ENCODE measurements at places on chromosomes 7 and 10.

DNA sequence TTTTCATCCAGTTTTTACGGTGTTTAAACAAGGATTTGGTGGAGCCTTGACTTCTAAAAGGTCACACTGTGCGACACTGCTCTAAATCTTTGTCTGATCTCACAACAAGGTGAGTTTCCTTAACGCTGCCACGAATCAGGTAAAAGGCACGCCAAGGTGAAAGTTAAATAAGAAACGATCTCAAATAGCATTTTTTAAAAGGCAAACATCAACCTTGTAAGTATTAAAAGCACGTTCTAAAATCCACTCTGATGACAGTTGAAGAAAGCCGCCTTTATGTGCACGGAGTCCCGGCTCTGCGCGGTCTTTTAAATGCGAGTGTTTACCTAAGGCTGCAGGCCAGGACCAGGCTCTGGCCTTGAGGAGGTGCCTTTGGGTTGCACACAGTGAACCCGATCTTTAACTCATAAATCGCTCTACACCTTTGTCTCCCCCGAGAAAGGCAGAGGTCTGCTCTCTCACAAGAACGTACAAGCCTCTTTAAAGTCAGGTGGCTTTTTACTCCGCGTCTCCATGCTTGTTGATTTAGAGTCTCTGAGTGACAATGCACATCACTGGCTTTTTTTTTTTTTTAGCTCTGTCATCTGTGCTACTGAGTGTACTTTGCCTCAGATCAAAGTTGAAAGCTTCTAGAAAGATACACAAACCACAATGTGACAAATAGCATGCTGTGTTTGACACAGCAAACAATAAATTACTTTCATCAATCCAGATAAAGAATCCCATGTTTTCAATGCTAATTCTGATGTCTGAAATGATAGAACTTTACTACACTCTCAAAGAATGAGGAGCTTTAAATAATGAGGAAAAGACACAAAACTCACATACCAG is 25.9 kb upstream of the RNF32 start:
- no peak for DNase-seq

GRCh38 chr7:6250364-6250833 is 22.0 kb downstream of the CYTH3 start:
- no peak for DNase-seq

DNA sequence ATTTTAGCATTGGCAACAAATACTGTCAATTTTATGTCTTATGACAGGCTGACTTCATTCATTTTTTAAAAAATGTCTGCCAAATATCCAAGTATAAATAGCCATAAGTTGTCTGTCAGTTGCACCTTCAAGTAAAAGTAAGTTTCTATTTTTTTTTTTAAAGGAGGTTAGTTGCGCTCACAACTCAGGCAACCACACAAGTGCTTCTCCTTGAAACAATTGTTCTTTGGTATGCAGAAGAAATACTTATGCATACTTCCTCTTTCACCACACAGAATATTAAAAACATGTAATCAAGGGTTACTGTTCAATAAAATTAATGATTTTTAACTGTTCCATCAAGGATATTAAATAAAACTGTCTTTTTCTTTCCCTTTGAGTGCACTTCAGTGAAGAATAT is 97.9 kb downstream of the RTKN2 start:
- no peak for DNase-seq

DNA sequence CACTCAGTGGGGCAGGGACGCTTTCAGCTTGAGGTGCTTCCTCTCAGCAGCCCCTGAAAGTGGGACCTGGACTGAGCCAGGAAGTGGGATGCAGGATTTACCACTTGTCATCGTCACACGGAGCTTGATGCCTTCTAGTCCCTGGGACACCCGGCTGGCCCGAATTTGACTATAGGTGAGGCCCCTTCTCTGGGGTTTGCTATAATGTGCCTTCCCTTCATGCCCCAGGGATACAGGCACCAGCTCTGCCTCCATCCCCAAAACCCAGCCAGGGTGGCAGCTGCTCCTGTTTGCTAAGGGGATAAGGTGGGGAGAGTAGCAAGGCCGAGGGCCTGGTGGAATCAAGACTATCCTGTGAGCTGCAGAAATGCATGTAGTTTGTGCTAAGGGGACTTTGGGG is 235.0 kb downstream of the GLRX3 start:
- no peak for DNase-seq

GRCh38 chr7:12728192-12728538 is 40.7 kb downstream of the ARL4A start:
- no peak for DNase-seq

DNA sequence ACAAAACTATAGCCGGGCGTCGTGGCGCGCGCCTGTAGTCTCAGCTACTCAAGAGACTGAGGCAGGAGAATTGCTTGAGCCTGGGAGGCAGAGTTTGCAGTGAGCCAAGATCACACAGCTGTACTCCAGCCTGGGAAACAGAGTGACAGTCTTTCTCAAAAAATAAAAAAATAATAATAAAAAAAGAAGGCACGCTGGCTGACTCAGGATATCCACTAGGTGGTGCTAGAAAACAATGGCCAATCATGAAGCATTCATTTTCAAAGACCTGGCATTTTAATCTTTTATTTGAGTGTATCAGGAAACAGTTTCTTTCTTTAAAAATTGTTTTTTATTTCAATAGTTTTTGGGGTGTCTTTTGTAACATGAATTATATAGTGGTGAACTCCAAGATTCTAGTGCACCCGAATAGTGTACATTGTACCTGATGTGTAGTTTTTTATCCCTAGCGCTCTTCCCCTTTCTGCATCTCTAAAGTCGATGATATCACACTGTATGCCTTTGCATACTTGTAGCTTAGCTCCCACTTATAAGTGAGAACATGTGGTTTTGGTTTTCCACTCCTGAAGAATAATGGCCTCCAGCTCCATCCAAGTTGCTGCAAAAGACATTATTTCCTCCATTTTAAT is 88.6 kb downstream of the LYZL1 start:
- DNase-seq, result no peak

GRCh38 chr7:93927585-93927984 is 6.0 kb downstream of the GNG11 start:
- DNase-seq, result no peak

DNA sequence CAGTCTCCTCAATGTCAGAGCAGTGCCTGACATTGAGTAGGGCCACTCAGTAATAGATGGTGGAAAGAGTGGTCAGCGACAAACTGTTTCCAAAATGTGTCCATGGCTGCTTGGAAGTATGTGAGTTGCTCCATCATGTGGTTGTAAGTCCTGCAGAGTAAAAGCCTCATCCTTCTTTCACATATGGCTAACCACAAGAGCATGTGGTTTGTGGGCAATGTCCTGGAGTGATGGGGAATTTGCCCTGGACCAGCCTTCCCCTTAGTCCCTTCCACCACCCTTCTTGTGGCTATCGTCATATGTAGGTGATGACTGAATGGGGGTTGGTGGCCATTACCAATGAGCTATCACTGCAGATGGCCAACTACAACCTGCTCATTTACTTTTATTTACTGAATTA is 33.0 kb upstream of the PLXNA4 start:
- DNase-seq, result no peak

- no peak for DNase-seq
Measured at GRCh38 chr7:111841596-111842205, 279.4 kb upstream of the IMMP2L start.

DNA sequence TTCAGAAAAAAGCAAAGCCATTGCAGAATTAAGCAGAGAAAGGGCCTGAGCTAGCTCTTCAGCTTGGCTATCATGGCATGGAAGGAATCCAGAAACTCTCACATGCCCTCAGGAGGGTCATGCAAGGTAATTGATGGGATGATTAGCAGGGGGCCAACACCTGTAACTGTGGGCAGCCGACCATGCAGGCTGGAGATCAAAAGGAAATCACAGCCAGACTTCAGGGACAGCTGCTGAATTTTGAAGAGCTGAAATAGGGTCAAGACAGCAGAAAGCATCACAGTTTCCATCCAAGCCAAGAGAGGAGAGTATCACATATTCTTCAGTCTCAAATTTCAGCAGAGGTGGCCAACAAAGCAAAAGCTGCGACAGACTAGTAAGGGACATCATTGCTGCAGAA is 239.6 kb upstream of the STEAP1 start:
- DNase-seq, result no peak

- DNase-seq, result no peak
Measured at GRCh38 chr10:62230344-62231121, 38.1 kb downstream of the RTKN2 start.

GRCh38 chr10:125691160-125691981 is 8.4 kb upstream of the TEX36 start:
- DNase-seq, result no peak

DNA sequence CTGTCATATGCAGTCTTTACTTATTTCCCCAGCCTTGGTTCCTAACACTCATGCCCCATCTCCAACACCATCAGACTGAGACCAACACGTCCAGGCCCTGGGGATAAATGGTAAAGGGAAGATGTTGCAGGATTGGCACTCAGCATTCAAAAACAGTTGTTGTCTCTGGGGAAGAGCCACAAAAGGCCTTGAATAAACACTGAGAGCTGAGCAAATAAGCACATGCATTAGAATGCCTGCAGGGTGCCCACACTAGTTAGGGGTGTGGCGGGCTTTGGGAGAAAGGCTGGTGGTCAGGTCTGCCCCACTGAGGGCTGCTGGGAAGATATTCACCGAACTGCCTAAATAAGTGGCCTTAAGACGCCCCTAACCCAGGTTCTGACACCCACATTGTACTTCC is 391.0 kb downstream of the GFRA1 start:
- no peak for DNase-seq

DNA sequence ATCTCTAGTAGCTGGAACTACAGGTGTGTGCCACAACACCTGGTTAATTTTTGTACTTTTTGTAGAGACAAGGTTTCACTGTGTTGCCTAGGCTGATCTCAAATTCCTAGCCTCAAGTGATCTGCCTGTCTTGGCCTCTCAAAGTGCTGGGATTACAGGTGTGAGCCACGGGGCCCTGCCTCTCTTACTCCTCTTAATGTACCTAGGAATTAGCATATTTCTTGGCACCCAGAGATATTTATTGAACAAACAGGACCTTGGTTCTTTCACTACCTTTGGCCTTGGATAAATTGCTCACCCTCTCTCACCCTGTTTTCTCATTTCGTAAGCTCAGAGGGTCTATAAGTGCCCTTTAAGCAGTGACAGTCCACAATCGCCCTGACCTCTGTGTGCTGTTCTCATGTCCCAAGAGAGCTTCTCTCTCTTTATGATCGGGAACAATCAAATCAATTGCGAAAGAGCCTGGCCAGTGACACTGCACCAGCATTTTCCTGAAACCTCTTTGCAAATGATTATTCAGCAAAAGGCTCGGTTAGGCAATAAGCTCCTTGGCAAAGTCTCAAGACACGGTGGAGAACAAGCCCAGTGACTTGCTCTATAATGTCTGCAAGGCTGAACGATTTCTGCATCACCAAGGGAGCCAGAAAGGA is 117.7 kb downstream of the APBB1IP start:
- no peak for DNase-seq

DNA sequence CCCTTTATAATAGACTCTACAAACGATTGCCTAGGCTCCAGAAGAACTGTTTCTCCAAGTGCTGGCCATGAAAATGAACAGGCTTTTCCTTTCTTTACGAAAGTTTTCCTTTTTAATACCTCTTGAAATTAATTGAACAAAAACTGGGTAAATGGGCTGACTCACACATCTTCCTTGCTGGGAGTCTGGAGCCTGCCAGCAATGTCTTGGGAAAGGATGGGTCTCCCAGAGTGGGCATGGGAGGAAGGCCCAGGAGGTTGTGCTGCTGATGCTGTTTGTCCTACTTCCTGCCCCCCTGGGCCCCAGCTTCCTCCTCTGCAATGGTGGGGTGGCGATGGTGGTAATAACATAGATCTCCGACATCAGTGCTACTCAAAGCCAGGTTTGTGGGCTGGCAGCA is 174.1 kb downstream of the RPS24 start:
- DNase-seq, result no peak

- no peak for DNase-seq
Measured at GRCh38 chr7:127629268-127629854, 11.4 kb upstream of the PAX4 start.

GRCh38 chr10:17454161-17455014 is at the start of gene ST8SIA6:
Gene ST8SIA6, minus strand, starts transcription at chr10:17454595. Its CDS starts 340 bp downstream, at chr10:17454255.
- no peak for DNase-seq

GRCh38 chr10:92207061-92207460 is 83.8 kb downstream of the CPEB3 start:
- no peak for DNase-seq

DNA sequence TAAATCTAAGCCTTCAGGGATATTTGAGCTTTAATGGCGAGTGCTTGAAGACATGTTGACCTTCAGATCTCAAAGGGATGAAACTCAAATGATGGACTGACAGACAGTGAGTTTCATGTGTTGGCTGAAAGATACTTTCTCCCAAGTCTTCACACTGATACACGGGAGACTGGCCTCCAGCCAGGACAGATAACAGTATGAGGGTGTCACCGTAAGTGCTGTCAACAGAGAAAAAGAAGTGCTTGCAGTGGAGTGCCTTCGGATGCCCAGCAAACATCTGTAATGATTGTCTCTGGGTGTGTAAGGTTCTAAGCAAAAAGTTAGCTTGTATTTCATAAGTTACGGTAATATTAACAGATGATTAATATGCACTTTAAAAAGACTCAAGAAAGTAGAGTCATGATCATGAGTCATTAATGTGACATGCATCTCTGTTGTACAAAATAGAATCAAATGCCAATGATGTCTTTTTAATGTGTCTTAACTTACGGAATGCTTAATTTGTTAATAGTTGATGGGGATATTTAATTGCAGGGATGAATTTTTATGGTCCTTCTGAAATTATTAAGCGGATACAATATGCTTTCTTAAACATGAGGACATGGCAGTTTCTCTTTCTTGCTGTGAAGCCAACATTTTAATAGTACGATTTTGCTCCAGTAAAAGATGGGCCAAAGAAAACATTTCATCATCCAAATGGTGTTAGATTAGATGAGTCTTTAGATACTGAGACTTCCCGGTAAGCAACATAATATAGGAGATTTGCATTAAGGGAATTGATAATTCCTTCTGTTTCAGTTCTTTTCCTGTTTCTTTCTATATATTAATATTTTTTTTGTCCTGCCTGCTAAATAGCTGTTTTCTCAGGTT is 292.5 kb downstream of the GALNT17 start:
- DNase-seq, result no peak

DNA sequence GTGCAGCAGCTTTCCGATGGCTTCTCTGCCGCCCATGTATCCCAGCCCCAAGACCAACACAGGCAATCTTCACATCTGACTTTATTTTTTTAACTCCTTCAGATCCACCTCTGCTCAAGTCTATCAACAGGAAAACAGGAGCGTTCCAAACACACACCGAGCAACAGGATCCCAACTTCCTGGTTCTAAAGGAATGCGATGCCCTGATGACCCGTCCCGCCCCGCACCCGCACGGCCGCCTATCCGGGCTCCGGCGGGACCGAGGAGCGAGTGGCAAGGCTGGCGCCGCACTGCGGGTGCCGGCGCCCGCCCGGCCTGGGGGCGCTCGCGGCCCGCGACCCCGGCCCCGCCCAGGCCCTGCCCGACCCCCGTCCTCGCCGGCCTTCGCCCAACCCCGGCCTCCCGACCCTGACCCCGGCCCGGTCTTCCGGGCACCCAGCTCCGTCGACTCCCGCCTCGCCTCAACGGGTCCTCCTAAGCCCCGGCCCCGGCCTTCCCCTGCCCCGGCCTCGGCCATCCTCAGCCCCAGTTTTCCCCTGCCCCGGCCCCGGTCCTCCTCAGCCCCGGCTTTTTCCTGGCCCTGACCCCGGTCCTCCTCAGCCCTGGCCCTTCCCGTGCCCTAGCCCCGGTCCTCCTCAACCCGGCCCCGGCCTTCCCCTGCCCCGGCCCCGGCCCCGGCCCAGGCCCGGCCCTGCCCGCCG is 730 bp downstream of the LARP4B start:
- DNase-seq, result no peak

GRCh38 chr10:119205894-119206602 is 1.3 kb upstream of the GRK5 start:
- DNase-seq, result no peak

GRCh38 chr10:15782851-15783250 is 63.1 kb upstream of the ITGA8 start:
- no peak for DNase-seq

GRCh38 chr10:86225103-86225782 is 141.4 kb downstream of the GRID1 start:
- no peak for DNase-seq

Measured in NCI-H1417 treated with DMSO at 0.1 percent for 48 hours (cell line).